HT1080 (cell line): ENCODE measurements at places on chromosomes 1 and 21. TPM values are rescaled to one million over a fixed set of nuclear protein-coding genes. Genes with fewer than 3 reads are reported as not detected.
A peak's percentile ranks its signal among the peaks of the same experiment; 100 is the strongest.

PTGFR gene
- total RNA-seq, result 2.7 and 3.1 TPM in 2 replicates

CRB1 gene
- total RNA-seq, result not detected in 2 replicates

PDC gene
- total RNA-seq, result not detected in 2 replicates

CD52 gene
- total RNA-seq, result not detected in 2 replicates

EFNA3 gene
- 3.3 and 7.0 TPM in 2 replicates for total RNA-seq

KCNJ15 gene
- 5.9 and 7.8 TPM in 2 replicates for total RNA-seq

TMEM269 gene
- 0.03 TPM in 1 of 2 replicates, not detected in the other for total RNA-seq

GRCh38 chr1:32870615-32871363, at the start of gene FNDC5:
Gene FNDC5, minus strand, starts transcription at chr1:32870912.
- no peak for DNase-seq

DNA sequence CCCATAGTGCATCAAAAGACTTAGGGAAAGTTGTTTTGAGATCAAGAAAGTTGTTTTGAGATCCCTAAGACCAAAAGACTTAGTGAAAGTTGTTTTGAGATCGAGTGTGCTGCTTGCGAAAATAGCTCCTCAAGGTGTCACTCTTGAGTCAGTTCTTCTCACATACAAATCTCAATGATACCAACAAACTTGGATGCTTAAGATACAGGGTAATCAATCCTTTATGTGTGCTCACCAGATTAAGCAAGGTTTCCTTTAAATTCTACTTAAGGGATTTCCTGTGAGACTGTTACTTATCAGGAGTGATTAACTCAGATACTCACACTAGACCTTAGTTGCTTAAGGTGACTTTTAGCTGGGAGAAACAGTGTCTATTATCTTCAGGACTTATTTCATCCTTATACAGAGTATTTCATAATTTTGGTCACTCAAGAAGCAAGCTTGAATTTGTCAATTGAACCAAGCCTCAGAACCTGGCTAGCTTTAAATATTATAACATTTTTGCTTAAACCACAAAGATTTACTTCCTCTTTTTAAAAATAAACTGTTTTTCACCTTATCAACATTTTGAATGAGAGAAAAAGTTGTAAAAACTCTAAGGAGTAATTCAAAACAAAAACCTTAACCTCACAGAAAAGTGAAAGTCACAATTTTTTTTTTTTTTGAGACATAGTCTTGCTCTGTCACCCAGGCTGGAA, 8.0 kb upstream of the RLF start:
- peak; percentile 46 for DNase-seq

DNA sequence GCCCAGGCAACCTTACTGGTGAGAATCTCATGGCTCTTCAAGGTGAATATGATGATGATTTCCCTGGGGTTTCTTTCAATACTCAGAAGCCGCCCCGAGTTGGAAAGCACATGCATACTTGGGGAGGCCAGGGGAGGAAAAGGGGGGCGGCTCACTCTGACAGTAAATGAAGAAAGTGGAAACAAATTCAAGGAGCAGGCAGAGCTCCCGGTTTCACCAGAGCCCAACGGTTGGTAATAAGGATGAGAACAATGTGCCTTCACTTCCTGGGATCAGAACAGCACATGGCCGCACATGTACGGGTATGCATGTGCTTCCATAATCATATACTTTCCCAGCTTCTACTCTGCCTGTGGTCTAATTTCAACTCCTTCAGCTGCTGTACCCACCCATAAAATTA, 3.8 kb upstream of the ARHGEF2 start:
- no peak for DNase-seq

DNA sequence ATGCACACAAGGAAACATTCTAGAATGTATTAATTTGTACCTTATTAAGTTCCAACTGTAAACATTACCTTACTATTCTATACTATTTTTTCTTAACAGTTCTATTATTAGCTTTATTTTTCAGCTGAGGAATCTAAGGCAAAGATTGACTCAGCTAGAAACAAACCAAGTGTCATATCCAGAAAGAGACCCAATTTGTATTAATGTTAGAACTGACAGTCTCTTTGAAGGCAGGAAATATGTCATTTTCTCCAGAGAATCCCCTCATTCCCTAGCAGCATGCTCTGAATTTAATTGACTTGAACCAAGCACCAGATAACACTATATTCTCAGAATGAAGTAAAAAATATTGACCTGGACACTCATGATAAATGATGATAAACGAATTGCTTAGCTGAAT, 81.4 kb upstream of the PLPPR5 start:
- DNase-seq, result no peak

DNA sequence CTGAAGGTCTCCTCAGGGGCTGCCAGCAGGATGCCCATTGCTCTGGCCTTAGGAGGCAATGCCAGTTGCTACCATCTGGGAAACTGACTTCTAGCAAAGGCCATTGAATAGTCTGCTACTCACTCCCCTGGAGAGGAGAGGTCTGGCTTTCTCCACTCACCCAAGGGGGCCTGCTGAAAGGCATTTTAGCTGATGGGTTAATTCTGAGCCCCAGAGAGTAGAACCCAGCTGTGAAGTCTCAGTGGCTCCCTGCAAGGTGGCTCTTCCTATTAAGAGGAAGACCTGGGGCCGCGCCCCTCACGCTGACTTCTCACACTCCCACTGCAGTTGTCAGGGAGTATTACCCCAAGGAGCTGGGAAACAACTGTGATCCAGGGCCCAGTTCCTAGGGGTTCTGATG, 213.3 kb upstream of the GALNT2 start:
- no peak for DNase-seq

DNA sequence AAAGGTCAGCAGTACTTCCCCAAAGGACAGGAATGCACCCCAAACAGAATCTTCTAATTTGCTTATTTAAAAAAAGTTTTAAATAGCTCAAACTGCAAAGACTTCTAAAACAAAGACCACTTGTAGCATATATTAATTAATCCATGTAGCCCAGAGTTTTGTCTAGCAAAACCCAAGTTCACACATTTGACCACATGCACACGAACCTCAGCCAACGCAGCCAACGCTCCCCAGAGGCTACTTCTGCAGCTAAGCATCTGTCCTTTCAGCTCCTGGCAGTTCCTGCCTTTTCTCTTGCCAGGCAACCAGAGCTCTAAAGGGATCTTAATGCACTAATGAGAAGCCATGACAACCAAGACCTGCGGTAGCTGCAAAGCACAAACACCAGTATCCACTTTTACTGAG, 89.6 kb downstream of the RERE start:
- no peak for DNase-seq

DNA sequence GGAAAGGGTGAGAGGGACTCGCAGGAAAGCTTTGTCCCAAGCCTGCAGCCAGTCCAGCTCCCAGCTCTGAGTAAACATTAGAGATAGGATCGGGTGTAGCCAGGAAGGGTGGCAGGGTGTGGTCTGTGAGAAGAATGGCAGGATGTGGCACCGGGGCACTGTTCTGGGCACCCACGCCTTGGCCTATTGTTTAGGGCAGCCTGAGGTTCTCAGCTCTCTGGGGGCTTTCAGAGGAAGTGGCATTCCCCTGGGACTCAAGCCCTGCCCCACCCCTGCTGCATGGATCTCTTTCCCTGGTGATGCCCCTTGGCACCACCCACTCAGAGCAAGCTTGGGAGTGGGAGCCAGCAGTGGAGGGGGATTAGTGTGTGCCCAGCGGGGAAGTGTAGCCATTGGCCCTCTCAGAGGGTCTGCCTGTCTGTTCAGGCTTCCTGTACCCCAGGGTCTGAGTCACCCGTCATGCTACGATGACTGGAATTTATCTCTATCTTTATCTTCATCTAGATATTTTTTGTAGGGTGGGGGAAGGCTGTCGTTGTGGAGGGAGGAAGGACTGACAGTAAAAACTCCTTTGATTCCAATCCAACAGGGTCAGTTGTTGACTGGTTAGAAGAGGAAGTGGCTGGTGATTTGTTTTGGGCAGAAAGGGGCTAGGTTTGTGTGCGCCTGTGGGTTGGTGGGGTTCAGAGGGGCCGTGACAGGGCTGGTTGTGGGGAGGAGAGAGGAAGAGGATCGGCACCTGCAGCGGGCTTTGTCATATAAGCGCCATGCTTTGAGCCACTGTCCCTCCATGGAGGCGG, 31.6 kb downstream of the SOX13 start:
- peak; percentile 86 for DNase-seq

GRCh38 chr1:196660272-196660671, 8.4 kb downstream of the CFH start:
- DNase-seq, result no peak

GRCh38 chr21:16797540-16797939, 715.3 kb upstream of the CXADR start:
- no peak for DNase-seq

GRCh38 chr1:202709276-202710041, 795 bp downstream of the SYT2 start:
- DNase-seq, result no peak

DNA sequence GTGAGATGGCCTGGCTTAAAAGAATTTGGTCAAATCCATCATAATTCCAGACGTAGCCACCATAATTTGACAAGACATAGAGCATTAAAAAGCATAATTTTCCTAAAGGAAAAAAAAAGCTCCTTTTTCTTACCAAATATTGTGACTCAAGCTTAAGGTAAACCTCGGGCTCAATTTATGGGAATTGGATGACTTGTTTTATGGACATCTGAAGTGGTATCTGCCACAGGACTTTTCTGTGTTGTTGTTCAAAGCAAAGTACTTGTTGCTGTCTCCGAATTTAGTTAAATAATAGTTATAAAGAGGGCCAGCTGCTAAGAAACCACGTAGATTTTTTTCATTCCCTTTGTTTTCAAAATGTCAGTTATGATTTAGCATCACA, 1.1 kb downstream of the MPZL1 start:
- DNase-seq, result no peak

DNA sequence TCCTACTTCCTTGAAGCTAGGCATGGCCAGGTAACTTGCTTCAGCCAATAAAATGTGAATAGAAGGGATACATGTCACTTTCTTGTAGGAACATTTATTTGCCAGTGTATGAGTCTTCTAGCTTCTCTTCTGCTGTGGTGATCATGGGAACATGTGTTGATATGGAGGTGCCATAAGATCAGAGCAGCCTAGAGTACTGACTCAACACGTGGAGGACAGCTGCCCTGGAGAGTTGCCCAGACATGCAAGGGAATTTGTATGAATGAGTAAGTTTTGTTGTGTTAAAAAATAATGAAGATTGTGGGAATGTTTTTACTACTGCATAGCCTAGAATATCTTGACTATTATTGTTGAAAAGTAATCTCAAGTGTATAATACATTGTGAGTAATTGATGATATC, 502.3 kb downstream of the NUF2 start:
- peak; percentile 8 for DNase-seq

DNA sequence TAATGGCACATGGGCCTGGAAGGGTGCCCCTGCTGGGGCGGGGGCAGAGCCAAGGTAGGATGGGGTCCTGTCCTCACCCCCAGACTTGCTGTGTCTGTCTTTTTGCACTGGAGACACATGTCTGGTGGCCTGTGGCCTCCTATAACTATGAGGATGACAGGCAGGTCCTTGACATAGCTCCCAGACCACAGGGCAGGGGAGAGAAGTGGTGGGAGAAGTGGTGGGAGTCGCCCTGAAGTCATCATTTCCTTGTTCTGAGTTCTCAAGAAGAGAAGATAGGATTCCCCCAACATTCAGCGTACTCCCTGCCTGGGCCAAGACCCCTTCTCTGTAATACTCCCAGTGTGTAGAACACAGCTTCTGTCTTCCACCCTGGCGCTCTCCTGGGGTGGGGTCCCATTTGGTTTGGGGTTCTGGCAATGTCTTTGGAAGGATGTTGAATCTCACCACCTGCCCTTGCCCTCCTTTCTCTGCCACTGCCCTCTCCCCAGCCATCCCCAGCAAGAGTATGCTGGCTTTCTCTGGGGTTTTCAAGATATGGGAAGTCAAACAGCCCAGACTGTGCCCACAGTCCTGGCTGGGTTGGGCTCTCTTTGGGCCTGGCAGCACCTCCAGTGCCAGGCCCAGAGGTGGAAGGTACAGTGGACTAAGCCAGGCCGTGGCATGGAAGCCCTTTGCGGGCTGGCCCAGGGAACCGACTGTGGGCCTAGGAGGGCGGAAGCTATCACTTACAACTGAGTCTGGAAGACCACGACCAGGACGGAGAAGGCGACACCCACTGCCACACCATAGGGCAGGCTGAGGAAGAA, 19.4 kb downstream of the SLC26A9 start:
- no peak for DNase-seq

DNA sequence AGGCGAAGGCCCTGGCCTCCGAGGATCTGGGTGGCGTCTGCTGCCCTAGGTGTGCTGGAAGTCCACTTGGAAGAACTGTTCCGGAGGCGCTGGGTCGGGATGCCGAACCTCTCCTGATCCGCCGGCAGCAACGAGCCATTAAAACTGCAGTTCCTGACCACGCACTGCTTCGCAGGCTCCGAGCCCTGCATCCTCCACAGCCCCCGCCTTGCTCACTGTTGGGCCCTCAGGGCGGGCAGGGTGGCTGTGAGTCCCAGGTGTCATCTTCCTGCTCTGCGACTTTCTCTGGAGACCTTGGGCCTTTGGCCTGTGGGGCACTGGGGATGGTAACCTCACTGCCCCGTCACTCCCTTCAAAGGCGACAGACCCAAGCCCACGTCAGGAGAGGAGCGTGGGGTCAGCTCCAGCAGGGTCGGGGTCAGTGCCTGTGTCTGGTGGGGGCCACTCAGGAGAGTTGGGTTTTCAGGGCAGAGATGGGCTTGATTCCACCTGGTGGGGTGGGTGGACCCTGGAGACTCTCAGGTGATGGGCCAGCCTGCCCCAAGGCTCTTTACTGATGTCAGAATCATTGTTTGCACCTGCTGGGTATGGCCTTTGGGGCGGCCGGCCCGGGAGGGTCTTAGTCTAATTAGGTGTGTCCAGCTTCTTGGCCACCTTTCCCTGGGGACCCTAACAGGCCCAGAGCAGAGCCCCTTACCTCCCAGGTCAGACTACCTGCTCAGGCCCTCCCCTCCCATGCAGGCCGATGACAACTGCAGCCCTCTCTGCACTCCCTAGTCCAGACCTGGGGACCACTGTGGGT, 3.1 kb downstream of the PRXL2B start:
- DNase-seq, result no peak

DNA sequence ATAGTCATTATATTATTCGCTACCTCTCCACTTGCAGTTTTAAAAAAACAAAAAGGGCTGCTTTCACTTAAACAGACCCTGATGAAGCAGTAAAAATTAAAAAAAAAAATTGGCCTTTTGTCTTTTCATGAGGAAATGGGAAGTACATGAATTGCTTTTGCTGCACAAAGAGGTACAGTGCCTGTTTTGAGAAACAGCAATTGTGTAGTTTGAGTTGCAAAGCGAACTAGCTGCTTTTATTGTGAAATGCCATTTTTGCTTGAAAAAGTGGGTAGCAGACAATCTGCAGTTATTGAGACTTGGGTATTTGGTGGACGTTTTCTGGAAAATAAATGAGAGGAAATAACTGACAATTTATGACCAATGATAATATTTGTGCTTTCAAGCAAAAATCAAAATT, 7.0 kb downstream of the DIP2A start:
- no peak for DNase-seq

DNA sequence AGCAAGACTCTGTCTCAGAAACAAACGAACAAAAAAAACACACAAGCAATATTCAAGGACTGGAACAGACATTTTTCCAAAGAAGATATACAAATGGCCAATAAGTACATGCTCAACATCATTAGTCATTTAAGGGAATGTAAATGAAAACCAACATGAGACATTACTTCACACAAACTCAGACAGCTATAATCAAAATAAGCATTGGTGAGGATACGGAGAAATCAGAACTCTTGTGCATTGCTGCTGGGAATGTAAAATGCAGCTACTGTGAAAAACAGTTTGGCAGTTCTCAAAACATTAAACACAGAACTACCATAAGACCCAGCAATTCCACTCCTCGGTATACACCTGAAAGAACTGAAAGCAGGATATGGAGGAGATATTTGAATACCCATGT, 15.4 kb downstream of the NOL9 start:
- DNase-seq, result no peak
